ENCODE measurements at places on chromosomes 1 and 21. TPM values are rescaled to one million over a fixed set of nuclear protein-coding genes. Genes with fewer than 3 reads are reported as not detected.

DNA sequence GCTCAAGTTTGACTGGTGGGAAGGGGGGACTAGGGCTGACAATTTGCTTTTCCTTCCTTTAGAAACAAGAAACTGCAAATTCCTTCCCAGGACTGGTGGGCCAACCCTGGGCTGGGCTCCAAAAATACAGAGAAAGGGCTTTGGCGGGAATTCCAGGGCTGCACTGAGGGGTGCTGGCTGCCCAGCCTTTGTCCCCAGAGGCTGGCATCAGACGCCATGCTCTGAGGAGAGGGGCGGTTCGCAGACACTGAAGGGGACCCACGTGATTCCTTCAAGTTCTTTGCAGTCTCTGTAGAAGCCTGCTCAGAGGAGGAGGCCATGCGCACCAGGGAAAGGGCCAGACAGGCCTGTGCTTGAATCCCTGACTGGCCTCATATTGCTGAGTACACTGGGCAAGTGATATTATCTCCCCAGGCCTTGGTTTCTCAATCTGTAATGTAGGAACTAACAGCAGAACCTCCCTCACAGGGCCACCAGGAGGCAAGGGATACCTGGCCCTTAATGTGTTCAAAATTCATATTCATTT is 119.5 kb downstream of the EPHB2 start:
- DNase-seq: no peak

GRCh38 chr1:153652805-153653500 is 5.5 kb upstream of the SNAPIN start:
- DNase-seq: no peak

GRCh38 chr1:30693366-30693765 is 30.0 kb downstream of the MATN1 start:
- no peak for DNase-seq

DNA sequence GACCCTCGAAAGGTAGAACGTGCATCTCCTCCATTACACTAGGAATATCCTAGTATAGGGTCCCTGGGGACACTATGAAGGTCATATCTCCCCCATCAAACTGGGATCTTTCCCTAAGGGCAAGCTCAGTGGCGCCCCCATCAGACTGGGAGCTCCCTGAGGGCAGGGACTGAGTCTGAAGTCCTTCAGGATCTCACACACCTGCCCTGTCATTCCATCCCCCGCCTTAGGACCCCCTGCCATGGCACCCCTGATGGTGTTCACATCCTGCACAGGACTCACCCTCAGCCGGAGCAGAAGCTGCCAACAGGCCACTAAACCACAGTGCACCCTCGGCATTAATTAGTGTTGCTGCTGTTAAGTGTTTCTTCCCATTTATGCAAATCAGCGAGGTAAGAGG is 50.4 kb downstream of the IGSF21 start:
- no peak for DNase-seq

GRCh38 chr1:110508028-110508940 is 10.7 kb downstream of the KCNA10 start:
- DNase-seq: peak; percentile 83

DNA sequence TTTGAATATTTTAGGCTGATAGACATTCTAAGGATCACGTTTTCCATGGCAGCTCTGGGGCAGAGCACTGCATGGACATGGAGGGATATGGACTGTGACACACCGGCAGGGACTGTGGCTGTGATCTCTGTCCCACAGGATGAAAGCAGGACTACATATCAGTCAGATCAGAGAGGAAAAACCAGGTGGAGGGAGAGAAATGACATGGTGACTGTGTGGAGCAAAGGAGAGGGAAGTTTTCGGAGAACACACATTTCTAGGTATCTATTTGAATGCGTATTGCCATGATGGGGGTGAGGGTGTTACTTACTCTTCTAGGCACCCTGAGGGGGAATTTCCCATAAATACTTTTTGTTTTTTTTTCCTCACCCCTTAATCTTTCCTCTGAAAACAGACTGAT is 3.2 kb upstream of the CD1C start:
- DNase-seq: no peak

DNA sequence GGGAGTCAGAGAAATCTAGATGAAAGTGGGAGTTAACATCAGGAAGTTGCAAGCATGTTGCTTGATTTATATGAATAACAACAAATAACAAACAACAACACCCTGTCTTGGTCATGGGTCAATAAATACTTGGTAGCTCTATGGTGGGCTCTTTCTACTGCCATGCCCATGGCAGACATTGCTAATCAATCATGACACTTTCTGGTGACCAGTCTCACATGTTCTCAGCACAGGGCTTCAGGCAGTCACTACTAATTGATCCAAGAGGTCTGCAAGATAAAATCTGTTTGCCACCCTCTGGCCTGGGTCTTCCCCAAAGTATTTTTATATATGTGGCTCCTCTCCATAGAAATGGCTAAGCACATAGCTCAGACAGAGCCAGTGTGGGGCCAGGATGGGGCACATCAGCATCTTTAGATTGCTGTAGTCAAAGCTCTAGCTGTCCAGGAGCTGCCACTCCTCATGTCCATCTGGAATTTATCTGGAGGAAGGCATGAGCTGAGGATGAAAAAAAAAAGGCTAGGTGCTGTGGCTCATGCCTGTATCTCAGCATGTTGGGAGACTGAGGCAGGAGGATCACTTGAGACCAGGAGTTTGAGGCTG is 51.2 kb downstream of the STUM start:
- DNase-seq: no peak

GRCh38 chr1:115289940-115290339 is 48.1 kb downstream of the NGF start:
- no peak for DNase-seq

DNA sequence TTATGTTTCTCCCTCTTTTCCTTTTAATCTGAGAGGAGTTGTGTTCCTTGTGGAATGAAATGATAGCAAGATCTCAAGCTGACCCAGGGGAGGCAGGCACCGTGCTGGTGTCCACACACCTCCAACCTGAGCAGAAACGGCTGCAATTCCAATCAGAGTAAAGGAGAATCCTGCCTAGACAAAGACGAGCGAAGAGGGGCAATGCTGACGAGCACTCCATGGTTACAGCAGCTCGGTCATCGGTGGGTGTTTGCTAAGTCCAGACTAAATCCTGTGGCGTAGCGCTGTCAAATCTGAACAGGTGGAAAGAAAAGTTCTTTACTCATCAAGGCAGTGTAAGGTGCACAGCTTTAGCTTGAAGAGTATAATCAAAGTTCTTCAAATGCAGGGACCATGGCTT is 74.8 kb downstream of the PLD5 start:
- no peak for DNase-seq

DNA sequence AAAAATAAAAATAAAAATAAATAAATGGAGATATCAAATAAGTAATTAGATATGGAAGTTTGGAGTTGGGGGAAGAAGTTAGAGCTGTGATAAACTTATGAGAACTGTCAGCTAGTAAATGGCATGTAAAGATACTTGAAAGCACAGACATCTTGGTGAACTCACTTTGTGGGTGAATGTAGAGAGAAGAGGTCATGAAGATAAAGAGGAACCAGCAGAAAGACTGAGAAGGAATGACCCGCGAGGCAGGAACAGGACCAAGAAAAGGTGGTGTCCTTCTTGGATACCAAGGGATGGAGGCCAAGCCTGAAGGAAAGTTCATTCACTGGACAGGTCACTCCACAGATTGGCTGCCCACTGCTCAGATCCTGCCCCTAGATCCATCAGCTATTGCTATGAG is 4.7 kb upstream of the CAPZB start:
- DNase-seq: no peak

DNA sequence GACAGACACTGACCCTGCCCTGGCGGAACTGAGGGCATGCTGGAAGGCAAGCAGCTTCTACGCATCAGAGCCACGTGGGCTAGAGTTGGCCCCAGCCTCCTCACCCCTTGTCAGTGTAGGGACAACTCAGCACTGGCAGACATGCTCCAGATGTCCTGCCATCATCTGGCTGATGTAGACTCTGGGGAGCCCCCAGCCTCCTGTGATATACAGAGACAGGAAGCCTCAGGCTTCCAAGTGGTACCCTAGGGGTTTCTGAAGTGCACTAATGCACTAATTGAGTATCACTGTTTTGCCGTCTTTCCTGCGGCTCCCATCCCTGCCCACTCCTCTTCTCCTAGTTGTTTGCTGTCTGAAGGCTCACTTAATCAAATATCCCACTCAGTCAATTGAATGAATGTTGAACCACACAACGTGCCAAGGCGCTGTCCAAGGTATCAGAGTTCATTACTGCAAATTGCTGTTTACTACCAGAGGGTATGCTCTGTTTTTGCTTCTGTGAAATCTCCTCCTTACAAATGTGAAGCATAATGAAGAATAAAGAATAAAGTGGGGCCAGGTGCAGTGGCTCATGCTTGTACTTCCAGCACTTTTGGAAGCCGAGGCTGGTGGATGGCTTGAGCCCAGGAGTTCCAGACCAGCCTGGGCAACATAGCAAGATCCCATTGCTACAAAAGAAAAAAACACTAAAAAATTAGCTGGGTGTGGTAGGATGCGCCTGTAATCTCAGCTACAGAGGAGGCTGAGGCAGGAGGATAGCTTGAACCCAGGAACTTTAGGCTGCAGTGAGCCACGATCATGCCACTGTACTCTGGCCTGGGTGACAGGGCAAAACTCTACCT is 76.4 kb upstream of the ZBTB18 start:
- no peak for DNase-seq

DNA sequence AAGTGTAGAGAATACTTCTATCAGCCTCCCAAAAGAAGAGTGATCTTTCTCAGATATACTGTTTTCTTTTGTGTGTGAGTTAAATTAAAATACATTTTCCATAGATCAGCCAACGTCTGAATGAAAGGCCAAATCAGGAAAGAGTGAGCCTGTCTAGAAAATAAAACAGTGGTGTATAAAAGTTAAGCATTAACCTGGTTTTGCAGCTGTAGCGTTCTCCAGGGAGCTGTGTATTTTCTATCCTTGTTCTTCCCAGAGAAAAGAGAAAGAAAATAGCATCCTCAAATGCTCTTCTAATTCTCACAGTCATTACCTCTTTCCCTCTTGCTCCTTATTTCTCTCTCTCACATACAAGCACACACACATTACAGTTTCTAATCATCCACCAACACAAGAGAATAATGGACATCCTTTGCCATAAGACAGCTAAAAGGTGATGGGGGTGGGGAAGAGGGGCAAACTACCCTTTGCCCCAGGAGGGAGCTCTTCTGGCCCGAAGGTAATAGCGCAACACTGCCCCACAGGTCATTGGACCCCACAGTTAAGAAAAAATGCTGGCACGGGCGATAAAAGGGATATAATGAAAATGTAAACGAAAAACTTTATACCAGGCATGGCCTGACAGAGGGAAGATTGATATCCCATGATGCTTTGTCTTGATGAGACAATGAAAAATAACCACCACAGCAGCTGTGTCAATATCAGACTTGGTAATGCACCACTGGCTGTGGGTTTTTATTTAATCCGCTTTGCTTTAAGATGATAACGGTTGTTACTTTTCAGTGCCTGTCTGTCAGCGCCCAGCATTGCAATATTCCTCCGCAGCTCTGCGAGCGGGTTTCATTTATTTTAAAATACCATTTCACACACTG is 150.3 kb downstream of the NUF2 start:
- DNase-seq: no peak

DNA sequence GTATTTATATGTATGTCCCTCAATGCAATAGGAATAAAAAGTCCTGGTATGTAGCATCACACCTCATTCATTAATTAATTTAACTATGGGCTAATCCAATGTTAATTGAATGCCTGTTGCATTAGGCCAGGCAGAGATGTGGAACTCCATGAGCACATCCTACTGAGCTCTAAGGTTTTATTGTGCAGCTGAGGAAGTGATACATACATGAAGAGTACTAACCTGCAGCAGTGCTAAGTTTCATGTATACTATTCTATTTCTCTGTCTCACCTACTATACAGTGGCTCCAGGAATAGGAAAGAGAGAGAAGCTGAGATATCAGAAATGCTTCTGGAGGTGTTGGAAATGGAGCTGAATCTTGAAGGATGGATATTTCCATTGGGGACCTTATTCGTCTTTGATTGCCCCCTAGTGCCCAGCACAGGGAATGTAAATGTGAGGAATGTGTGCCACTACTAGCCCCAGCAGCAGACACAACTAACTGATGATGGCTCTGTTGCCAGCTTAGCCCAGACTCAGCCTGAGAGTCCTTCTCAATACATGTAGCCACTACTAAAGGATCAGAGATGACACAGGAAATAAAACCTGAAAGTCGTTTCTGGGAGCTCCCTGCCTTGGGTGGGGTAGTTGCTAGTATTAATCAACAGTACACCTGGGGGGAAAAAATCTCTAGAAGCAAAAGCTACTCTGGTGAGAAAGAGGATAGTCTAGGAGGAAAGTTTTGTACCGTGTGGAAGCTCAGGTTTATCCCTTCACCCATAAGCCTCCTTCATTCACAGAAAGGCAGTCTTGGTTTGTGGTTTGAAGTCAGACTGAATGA is 173.3 kb upstream of the FOXD3 start:
- DNase-seq: no peak

DNA sequence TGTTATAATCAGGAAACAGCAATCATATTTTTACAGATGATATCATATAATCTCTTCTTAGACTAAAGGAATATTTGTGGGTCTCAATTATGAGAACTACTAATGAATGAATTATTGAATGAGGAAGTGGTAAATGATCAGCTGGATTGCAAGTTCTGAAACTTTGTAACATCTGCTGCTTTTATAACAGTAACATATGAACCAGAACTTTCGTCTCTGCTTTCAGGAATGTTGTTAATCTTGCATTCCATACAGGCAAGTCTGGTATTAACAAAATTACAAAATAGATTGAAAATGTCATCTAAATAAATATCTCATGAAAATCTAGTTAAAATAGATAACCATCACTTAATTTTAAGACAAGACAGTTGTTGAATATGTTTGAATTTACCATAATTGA is 110.5 kb upstream of the COL11A1 start:
- no peak for DNase-seq

GRCh38 chr21:41684381-41685245 is 82.2 kb downstream of the RIPK4 start:
- peak; percentile 51 for DNase-seq

- no peak for DNase-seq
Measured at GRCh38 chr21:36384885-36385232, 333 bp upstream of the CHAF1B start.

Gene KCNN3
- total RNA-seq: 3.4 TPM

Gene INKA2
- total RNA-seq: 28.5 TPM

Gene SYT14
- total RNA-seq: not detected

Gene SELENBP1
- total RNA-seq: 129 TPM

Data from Right ventricle myocardium inferior (tissue), 1 donor.